ENCODE measurements at places on chromosomes 1 and 21. TPM values are rescaled to one million over a fixed set of nuclear protein-coding genes. Genes with fewer than 3 reads are reported as not detected.

Gene OR2T29
- total RNA-seq = not detected

Gene CSF3R
- total RNA-seq = 2.2 TPM

Gene ADORA3
- total RNA-seq = 3.6 TPM

Gene SSBP3
- total RNA-seq = 46.8 TPM

Gene LCE3D
- total RNA-seq = not detected

Gene FMO3
- not detected for total RNA-seq

Gene CYP4Z1
- total RNA-seq = 0.47 TPM

Gene CYP4A22
- not detected for total RNA-seq

Gene SERPINC1
- total RNA-seq = 0.94 TPM

Gene CDC73
- 48.7 TPM for total RNA-seq

Gene RPS6KA1
- 4.2 TPM for total RNA-seq

Gene ABCG1
- 16.1 TPM for total RNA-seq

Gene POU3F1
- total RNA-seq = 9.4 TPM

Gene FAM167B
- 2.0 TPM for total RNA-seq

Gene CD5L
- 1.2 TPM for total RNA-seq

Gene SHE
- total RNA-seq = 2.0 TPM

Gene SSX2IP
- 125 TPM for total RNA-seq

Gene KIF26B
- total RNA-seq = 31.7 TPM

Gene HES5
- 25.4 TPM for total RNA-seq

Gene EFNA3
- total RNA-seq = 7.6 TPM

Gene CA14
- total RNA-seq = 1.7 TPM

Gene A3GALT2
- total RNA-seq = not detected

Gene MANEAL
- total RNA-seq = 30.7 TPM

Gene LRRC7
- total RNA-seq = 303 TPM

Gene SYDE2
- 2.3 TPM for total RNA-seq

Gene OXCT2
- 0.47 TPM for total RNA-seq

Gene RCAN1
- total RNA-seq = 56.8 TPM

Data from occipital lobe (tissue), 3 donors.